ENCODE measurements at places on chromosomes 7 and 10. TPM values are rescaled to one million over a fixed set of nuclear protein-coding genes. Genes with fewer than 3 reads are reported as not detected.

The ACTR3C gene
- total RNA-seq = 4.2 TPM

The STEAP1 gene
- 0.25 TPM for total RNA-seq

The ADARB2 gene
- total RNA-seq = 4.2 TPM

The C10orf53 gene
- total RNA-seq = not detected

The DYDC2 gene
- total RNA-seq = 2.0 TPM

The CNPY1 gene
- 0.74 TPM for total RNA-seq

The MAGI2 gene
- 99.1 TPM for total RNA-seq

The TCERG1L gene
- 2.0 TPM for total RNA-seq

The PDE1C gene
- 21.1 TPM for total RNA-seq

The UTF1 gene
- total RNA-seq = not detected

The SLC35G1 gene
- total RNA-seq = 4.9 TPM

The SORCS1 gene
- total RNA-seq = 15.2 TPM

The GPER1 gene
- 0.98 TPM for total RNA-seq

The PLCE1 gene
- total RNA-seq = 6.6 TPM

The PKD2L1 gene
- 0.25 TPM for total RNA-seq

The MCMBP gene
- total RNA-seq = 40.8 TPM

The TUBAL3 gene
- not detected for total RNA-seq

The SYNPO2L gene
- total RNA-seq = not detected

The IDI2 gene
- total RNA-seq = not detected

The OR2A12 gene
- total RNA-seq = not detected

The TMEM196 gene
- 12.0 TPM for total RNA-seq

The AFAP1L2 gene
- total RNA-seq = 7.1 TPM

The GPNMB gene
- 4.7 TPM for total RNA-seq

The NOS3 gene
- total RNA-seq = 1.2 TPM

The SLC13A4 gene
- total RNA-seq = 7.4 TPM

The RADIL gene
- 3.7 TPM for total RNA-seq

The AKR1B15 gene
- total RNA-seq = not detected

The PTPRN2 gene
- 47.7 TPM for total RNA-seq

Measured in temporal lobe (tissue), 4 donors.